ENCODE measurements at places on chromosomes 2 and 18.

DNA sequence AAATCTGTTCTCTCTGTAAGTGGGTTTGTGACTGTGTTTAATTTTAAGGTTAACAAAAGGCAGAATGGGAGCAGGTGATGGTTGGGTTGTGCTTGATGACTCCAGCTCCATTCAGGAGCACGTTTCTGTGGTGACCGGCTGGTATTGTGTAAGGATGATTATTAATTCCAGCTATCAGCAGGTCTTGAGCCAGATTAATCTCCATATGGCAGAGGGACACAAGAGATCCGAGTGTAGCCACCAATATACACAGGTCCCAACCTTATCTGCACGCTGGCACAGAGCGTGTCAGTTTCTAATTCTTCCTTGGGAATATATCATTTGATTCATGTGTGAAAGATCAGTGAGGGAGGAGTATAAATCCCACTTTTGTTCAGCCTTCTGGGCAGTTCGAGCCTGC is 199.0 kb upstream of the DCC start:
- DNase-seq = no peak

- DNase-seq = no peak
These were observed 24.9 kb downstream of the RPL31 start for GRCh38 chr2:101026923-101027469.

GRCh38 chr18:50649821-50650220 is 89.9 kb downstream of the MAPK4 start:
- DNase-seq = peak; percentile 75

- no peak for DNase-seq
These were observed 184.8 kb downstream of the LRP1B start for GRCh38 chr2:141946016-141946415.

DNA sequence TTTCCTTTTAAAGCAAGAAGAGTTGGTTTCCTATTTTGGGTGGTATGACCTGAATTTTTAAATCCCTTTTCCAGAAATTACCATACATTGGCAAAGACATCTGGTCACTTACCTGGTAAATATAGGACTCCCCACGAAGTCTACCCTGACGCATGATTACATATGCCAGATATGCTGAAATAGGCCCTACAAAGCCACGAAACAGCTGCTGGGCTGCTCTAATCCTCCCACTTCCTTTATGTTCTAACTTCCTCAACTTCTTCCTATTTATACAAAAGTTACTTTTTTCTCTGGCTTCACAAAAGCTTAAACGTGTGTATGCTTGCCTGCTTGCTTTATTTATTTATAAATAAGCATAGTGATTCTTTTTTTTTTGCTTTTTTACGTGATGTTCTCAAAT is 186.0 kb upstream of the EPHA4 start:
- no peak for DNase-seq

GRCh38 chr2:142536966-142537365 is 340.5 kb upstream of the KYNU start:
- no peak for DNase-seq

DNA sequence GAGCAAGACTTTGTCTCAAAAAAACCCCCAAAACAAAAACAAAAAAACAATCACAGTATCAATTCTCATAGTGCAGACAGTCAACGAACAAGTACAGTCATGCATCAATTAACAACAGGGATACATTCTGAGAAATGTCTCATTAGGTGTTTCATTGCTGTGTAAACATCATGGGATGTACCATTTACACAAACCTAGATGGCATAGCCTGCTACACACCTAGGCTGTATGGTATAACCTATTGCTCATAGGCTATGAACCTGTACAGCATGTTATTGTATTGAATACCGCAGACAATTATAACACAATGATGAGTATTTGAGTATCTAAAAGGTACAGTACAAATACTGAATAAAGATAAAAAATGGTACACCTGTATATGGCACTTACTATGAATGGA is 67.8 kb upstream of the LMAN1 start:
- DNase-seq = no peak

DNA sequence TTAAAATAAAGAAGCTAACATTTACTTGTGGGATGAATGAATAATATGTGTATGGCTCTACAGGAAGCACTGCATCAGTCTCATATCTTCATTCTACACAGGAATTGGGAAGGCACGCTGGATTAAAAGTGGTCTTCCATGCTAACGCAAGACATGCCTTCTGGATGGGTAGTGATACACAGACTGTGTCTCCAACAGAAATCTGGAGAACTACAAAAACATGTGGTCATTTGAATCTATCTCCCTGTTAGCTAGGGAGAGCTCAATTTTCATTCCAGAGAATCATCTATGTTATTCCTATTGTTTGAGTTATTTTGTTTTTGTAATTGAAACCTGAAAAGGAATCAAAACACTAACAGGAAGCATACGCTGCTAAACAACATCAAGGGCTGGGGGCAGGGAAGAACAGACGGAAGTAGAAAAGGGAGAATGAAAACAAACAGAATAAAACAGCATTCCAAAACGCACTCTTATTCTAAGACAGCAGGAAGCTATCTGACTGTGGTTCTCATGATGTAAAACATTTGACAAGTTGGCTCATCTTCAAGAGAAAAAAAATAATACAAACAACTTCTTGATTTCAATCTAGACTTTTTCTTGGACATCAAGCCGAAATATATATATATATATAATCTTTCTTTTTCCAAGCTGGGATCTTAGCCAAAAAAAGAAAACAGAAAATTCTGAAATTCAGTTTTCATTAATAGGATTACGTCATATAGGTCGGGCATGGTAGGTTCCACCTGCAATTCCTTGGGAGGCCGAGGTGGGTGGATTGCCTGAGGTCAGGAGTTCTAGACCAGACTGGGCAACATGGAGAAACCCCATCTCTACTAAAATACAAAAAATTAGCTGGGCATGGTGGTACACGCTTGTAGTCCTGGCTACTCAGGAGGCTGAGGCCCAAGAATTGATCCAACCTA is 31.5 kb upstream of the ASNSD1 start:
- no peak for DNase-seq

- no peak for DNase-seq
These were observed 29.4 kb downstream of the PDCL3 start for GRCh38 chr2:100592226-100592625.

DNA sequence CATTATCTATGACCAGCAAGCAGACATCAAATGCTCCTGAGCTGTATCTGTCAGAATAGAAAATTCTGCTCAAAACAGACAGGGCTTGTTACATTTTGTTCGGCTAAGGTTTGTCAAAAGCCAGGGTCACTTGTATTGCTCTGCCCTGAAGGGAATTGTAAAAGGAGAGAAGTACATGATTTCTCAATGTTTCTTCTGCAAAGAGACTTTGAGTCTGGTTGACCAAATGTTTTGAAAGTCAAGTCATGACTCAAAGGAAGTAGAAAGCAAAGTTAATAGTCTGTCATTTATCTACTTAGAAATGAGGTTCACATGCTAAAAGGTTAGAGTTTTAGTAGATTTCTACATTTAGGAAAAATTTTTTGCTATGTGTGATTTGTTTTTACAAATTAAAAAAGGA is 1624.1 kb upstream of the ZEB2 start:
- DNase-seq = no peak

GRCh38 chr2:15293262-15293937 is 267.7 kb downstream of the NBAS start:
- DNase-seq = no peak

- DNase-seq = no peak
These were observed 203.7 kb downstream of the TMEM163 start for GRCh38 chr2:134515137-134515536.

DNA sequence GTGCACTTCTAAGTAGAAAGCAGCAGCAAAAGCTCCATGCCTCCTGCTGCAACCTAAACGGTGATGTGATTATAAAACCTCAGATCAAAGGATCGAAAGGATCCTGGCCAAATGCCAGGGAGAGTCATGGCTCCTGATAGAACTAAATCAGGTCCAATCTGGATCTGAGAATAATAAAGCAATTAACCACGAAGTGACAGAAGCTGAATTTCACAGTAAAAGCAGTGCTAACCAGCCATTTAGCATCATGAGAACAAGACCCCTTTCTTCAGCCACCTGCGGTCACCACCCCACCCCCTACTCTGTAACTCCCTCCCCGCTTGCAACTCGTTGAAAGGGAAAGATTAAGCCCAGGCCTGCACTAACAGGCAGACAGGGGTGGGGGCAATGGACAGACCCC is 748.7 kb downstream of the BCL11A start:
- no peak for DNase-seq

DNA sequence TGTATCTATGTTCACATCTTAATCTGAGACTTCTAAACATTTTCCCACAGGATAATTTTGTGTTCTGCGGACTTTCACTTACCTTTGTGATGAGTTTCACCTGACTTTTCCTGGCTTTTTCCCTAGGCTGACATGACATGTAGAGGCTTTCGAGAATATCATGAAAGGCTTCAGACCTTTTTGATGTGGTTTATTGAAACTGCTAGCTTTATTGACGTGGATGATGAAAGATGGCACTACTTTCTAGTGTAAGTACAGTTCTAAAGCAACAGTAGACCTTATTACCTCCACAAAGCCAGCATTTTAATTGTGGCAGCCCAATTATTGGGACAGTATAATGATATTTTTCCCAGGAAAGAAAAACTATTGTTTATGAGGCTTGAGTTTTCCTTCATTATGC is 34.1 kb upstream of the METAP1D start:
- DNase-seq = no peak

- no peak for DNase-seq
These were observed 32.5 kb downstream of the BMPR2 start for GRCh38 chr2:202408546-202409140.

- DNase-seq = no peak
These were observed 202.1 kb downstream of the RNF144A start for GRCh38 chr2:7119132-7119835.

- DNase-seq = no peak
These were observed 14.5 kb downstream of the SH3RF3 start for GRCh38 chr2:109143214-109144187.

GRCh38 chr18:3875961-3876360 is 426.0 kb downstream of the TGIF1 start:
- DNase-seq = no peak

DNA sequence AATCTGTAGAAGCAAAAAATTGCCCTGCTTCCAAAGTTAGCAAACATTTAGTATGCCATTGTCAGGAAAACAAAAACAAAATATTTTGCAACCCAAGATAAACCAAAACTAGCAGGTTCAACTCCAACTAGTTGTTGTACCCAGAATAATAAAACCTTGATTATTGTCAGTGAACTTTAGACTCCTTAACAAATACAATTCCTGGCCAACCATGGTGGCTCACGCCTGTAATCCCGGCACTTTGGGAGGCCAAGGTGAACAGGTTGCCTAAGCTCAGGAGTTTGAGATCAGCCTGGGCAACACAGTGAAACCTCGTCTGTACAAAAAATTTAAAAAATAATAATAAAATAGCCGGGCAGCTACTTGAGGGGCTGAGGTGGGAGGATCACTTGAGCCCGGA is 87.5 kb upstream of the MSH2 start:
- DNase-seq = no peak
